Smooth muscle cell of the brain vasculature (primary cell): ENCODE measurements at places on chromosomes 5 and 9.

GRCh38 chr9:26727471-26727870 lies 165.1 kb downstream of the CAAP1 start:
- DNase-seq, result no peak

GRCh38 chr5:104189031-104189430 lies 626.4 kb upstream of the NUDT12 start:
- DNase-seq, result no peak

DNA sequence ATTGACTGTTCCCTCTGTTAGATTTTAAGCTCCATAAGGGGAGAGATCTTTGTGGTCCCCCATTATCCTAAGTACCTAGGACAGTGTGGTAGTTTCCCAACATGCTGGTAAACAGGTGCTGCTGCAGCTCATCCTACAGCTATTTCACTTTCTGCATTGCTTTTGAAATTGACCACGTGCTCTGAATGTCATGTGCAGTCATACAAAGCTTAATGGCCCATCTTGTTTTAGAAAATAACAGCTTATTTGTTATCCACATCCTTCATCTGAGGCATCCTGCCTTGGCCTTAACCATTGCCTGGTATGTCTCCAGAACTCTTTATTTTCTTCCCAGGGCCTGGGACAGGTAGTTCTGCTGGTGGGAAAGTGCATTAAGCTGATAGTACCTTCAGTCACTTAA lies 14.7 kb downstream of the PIK3R1 start:
- DNase-seq, result no peak

DNA sequence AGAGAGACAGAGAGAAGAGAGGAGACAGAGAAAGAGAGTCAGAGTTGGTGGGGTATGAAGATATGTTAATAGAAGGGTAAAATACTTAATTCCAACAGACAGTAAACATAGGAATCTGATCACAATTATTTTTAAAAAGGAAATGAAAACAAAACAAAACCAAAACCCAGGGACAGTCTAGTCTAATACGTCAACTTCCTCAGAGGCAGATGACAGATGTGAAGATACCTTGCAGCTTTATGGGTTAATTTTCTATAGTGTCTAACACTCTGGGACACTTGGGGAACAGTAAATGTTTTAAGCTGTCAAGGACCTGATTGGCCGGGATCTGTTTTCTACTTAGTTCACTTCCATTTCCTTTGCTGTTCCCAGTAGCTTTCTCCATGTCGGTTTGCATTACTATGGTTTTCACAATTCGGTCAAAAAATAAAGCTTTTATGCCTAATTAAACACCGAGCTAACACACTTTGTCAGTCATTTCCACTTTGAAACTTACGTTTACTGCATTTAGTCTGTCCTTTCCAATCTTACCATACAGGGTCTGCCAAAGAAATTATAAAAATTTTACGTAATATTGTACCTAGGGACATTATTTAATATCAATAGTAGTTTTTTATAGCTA lies 216.5 kb downstream of the MCTP1 start:
- no peak for DNase-seq

GRCh38 chr9:87787735-87788134 lies 61.8 kb downstream of the CTSL start:
- no peak for DNase-seq

GRCh38 chr9:133274236-133275104 lies 531 bp downstream of the ABO start:
- no peak for DNase-seq

DNA sequence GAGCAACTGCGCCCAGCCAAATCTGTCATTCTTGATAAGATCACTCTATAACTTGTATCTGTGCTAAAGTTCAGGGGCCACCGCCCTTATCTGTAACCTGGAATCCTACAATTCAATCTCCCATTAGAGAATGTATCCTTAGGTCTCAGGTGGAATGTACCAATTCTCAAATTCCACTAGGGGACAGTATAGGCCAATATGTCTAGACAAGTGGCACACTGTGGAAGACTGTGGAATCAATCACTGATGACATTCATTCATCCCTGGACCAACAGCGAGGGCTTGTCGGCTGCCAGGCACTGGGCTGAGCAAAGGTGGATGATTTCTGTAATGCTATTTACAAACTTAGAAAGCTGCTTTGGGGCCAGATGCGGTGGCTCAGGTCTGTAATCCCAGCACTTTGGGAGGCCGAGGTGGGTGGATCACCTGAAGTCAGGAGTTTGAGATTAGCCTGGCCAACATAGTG lies 28.7 kb upstream of the MEGF9 start:
- DNase-seq, result no peak

DNA sequence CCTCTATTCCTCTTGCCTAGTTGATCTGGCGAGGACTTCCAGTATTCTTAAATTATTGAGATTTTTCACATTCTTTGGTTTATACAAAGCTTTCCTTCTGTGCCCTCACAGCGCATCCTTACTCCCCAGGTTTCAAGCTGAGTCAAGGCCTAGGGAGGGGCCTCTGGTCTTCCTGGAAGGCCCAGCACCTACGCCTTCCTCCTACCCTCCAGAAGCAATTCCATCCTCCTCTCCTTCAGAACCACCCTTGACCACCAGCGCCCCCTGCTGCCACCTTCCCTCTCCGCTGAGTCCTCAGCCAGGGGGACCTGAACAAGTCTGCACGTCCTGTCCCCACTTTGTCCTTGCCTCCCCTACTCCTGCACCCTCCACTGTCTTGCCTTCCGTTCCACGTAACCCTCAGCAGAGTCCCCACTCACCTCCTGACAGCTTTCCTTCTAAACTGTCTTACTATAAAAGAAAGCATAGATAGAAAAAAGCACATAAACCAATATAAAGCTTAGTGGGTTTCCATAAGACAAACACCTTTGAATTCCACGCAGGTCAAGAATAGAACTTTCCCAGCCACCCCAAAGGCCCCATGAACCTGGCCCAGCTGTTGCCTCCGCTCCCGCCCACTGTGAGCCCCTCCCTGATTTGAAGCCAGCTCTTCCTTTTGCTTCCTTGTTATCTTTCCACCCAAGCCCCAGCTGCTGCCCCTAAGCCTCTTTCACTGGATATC lies 63.0 kb upstream of the CTSL start:
- peak; percentile 52 for DNase-seq

- no peak for DNase-seq
Observed at GRCh38 chr5:38651806-38652205, 95.4 kb upstream of the LIFR start.

DNA sequence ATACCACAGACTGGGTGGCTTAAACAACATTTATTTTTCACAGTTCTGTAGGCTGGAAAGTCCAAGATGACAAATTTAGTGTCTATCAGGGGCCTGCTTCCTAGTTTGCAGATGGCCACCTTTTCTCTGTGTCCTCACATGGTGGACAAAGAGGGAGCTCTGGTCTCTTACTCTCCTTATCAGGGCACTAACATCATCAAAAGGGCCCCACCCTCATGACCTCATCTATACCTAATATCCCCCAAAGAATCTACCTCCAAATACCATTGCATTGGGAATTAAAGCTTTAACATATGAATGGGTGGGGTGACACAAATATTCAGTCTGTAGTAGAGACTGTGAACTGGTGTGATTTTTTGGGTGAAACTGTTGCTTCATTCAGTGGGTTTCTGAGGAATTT lies 78.1 kb downstream of the C7 start:
- no peak for DNase-seq

DNA sequence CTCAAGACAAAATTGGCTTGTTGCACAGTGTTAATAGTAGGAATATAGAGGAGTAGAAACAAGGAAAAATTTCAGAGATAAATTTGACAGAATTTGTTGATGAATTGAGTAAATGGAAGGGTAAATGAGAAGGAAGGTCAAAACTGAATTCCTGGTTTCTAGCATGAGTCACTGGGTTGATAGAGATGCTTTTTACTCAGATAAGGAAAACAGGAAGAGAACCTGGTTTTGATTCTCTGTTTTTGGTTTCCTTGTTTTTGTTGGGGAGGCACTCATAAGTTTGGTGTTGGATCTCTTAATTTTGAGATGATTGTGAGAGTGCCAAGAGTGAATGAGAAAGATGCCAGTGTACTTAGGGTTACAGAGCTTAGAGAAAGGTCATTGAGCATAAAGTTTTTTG lies 7.1 kb downstream of the LRRC70 start:
- DNase-seq, result no peak

DNA sequence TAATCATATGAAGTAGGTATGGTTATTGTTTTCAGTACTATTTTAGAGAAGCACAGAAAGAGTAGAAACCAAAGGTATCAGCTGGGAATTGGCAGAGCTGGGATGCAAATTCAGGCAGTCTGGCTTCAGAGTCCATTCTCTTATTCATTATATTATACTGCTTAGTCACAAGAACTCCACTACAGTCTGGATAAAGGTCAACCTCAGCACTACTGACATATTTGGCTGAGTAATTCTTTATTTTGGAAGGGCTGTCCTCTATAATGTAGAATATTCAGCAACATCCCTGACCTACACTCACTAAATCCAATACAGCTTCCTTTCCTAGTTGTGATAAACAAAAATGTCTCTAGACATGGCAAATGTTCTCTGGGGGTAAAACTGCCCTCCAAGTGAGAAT lies 37.6 kb downstream of the PTGER4 start:
- peak; percentile 10 for DNase-seq

- DNase-seq, result no peak
Observed at GRCh38 chr5:179417016-179417415, 71.8 kb upstream of the ADAMTS2 start.

- DNase-seq, result no peak
Observed at GRCh38 chr5:175381130-175381529, 62.9 kb downstream of the DRD1 start.

GRCh38 chr5:55456216-55456895 lies 78.4 kb downstream of the PLPP1 start:
- DNase-seq, result no peak

DNA sequence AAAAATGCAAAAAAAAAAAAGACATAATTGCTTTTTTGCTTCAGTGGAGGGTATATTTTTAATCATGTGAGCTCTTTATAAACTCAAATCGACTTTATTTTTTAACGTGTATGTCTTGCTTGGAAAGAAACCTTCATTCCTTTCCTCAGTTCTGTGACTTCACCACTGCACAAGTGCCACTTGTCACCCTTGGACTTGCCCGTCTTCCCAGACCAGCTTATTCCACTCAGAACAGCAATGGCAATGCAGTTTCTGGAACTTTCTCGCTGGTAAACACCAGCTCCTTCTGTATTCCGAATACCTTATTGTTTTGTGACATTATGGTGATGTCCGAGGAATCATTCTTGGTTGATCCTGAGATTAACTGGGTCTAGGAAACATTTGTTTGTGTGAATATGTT lies 440.5 kb upstream of the ADAMTS16 start:
- DNase-seq, result no peak

DNA sequence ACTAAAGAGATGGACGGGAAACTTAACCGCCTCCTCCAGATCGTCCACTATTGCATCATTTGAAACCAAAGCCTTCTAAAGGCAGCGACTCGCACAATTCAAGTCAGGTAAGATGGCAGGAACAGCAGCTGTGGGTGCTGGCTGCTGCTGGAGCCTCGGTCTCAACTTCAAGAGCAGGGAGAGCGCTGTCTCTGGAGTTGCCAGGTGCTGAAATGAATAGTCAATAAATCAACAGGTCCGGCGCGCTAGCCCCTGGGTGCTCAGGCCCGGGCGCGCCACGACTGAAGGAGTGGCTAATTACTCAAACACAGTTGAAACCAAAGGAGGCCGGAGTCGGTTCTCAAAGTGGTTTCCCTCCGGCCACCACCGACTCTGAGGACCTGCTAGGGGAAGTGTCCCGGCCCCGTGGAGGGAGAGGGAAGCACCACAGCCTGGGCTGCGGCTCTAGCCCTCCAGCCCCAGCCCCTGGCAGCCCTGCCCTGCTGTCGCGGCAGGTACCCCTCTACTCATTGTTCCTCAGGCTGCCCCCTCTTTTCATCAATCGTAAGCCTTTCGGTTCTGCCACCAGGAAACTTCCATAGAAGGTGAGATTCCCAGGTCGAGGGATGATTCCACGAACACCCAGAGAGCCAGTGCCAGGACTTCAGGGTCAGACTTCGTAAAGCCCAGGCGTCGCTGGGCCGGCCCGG lies 804 bp downstream of the TTC39B start:
- DNase-seq, result no peak

GRCh38 chr5:124546643-124547042 lies 199.8 kb downstream of the ZNF608 start:
- no peak for DNase-seq

GRCh38 chr5:33734537-33734936 lies 157.3 kb downstream of the ADAMTS12 start:
- DNase-seq, result no peak

- DNase-seq, result no peak
Observed at GRCh38 chr9:132994410-132995120, 16.1 kb downstream of the GFI1B start.

GRCh38 chr5:174234388-174234787 lies 188.9 kb downstream of the NSG2 start:
- DNase-seq, result no peak

GRCh38 chr9:3865141-3865772 lies 339.5 kb upstream of the RFX3 start:
- DNase-seq, result no peak

- DNase-seq, result no peak
Observed at GRCh38 chr5:150503977-150504620, 3.8 kb upstream of the NDST1 start.

GRCh38 chr5:1208743-1209488 lies 7.5 kb downstream of the SLC6A19 start:
- no peak for DNase-seq

- no peak for DNase-seq
Observed at GRCh38 chr9:36911601-36912412, 122.3 kb downstream of the PAX5 start.

DNA sequence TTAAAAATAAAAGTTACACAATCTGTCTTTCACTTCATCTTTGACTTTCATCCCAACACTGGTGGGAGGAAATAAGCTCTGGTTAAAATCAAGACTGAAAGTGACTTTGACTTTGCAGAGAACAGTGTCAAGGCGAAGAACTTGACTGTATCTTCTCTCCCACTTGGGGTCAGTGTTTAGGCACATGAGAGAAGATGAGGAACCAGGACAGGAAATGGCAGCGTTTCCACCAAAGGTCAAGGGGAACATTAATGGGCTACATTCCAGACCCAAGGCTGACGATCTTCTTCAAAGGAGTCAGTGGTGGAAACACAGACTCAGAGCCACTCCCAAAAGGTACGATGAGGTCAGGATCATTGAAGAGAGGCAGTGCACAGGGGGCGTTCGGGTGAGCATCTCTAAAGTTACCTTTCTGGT lies 409.5 kb downstream of the ARHGEF28 start:
- DNase-seq, result peak; percentile 31

- no peak for DNase-seq
Observed at GRCh38 chr5:170393235-170393634, 4.1 kb upstream of the KCNMB1 start.

GRCh38 chr5:154373326-154373725 lies 72.5 kb upstream of the SAP30L start:
- no peak for DNase-seq

- no peak for DNase-seq
Observed at GRCh38 chr9:106885451-106885850, 22.5 kb downstream of the ZNF462 start.

DNA sequence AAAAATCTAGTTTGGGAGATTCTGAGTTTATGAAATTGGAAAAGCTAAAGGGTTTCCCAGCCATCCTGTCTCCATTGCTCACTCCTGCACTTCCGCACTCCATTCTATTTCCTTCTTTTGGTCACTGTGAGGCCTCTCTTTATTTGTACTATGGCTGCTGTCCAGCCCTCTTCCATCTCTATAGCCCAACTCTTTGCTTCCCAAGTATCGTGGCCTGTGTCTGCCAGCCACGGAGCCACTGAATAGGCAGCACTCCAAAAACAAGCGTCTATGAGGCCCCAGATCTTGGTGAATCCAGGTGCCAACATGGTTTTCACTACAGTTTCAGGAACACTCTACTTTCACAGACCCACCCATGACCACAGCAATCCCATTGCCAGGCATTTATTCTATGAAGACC lies 37.2 kb downstream of the GRAMD2B start:
- no peak for DNase-seq

GRCh38 chr5:36494841-36495601 lies 111.4 kb upstream of the SLC1A3 start:
- peak; percentile 43 for DNase-seq
